ENCODE measurements at places on chromosomes 2 and 18.

- H3K27ac ChIP-seq = no peak overlapping the region
- H3K27me3 ChIP-seq = no peaks in the 10 kb centered on the region
- H3K4me3 ChIP-seq = no peak overlapping the region
- H3K36me3 ChIP-seq = no peaks in the 10 kb centered on the region
Observed at GRCh38 chr18:24530630-24531111, 70.2 kb downstream of the HRH4 start.

- no peaks in the 10 kb centered on the region for H3K27me3 ChIP-seq
- H3K27ac ChIP-seq = no peak overlapping the region
- H3K4me1 ChIP-seq = no peaks in the 10 kb centered on the region
- no peak overlapping the region for H3K4me3 ChIP-seq
- no peak for DNase-seq
Observed at GRCh38 chr2:98013407-98014042, 17.8 kb upstream of the TMEM131 start.

GRCh38 chr18:36329684-36330434, 32.3 kb downstream of the FHOD3 start:
- no peaks in the 10 kb centered on the region for H3K4me1 ChIP-seq
- no peak overlapping the region for H3K4me3 ChIP-seq
- no peak overlapping the region for H3K27ac ChIP-seq
- H3K36me3 ChIP-seq = no peaks in the 10 kb centered on the region
- no peak for DNase-seq
- no peaks in the 10 kb centered on the region for H3K27me3 ChIP-seq

DNA sequence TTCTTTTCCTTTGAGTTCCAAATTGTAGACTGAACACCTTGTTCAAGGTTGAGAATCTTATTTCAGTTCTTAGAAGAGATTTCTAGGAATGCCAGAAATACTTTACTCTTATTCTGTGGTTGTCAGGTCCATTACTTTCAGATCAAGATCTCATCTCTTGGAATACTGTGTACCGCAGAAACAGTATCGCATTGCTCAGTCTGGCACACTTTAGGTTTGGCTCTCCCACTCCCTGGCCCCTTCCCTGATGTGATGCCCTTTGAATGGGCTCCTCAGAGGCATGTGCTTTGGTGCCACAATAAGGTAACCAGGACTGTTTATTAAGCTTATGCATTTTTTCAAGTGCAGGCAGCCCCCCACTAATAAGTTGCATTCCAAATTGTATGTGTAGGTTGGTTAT, 244.7 kb upstream of the FOSL2 start:
- no peaks in the 10 kb centered on the region for H3K36me3 ChIP-seq
- no peak for DNase-seq
- no peaks in the 10 kb centered on the region for H3K27me3 ChIP-seq
- H3K4me1 ChIP-seq = no peaks in the 10 kb centered on the region
- no peak overlapping the region for H3K27ac ChIP-seq

- no peak overlapping the region for H3K27ac ChIP-seq
- no peak for DNase-seq
- peaks cover 6% of the 10 kb centered on the region for H3K4me1 ChIP-seq
- no peaks in the 10 kb centered on the region for H3K27me3 ChIP-seq
Observed at GRCh38 chr18:63997606-63998005, 27.7 kb downstream of the SERPINB8 start.

GRCh38 chr18:23068011-23068410, 67.3 kb upstream of the CABLES1 start:
- H3K36me3 ChIP-seq = no peaks in the 10 kb centered on the region
- H3K4me1 ChIP-seq = no peaks in the 10 kb centered on the region
- DNase-seq = no peak

DNA sequence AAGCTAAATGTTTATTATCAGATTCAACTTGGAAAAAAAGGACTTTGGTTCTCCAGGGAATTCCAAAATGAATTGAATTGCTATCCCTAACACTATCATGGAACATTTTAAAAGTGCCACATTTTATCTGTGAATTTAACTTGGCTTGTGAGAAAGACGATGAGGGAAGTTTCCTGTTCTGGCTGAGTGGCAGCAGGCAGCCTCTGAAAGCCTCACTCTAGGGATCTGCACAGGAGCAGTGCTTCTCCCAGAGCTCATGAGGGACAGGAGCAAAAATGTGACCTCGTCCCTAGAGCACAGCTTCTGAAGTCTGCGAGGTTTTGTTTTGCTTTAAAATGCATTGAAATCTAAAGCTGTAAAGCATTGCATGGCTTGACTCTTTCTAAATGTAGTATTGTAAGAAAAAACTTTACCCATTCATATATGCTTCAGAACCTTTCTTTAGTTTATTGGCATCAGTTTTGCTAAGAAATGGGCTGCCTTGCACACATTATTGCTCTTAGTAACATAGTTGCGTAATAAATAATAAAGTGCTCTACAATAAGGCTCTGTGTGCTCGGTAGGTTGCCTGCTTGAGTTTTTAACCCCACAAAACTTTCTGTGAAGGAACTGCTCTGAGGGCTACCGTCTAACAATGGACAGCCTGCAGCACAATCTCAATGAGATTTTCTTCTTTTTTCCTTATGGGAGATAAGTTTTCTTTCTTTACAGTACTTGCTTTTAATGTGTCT, 136.2 kb upstream of the CDCA7 start:
- no peak for DNase-seq
- no peak overlapping the region for H3K27ac ChIP-seq
- H3K4me1 ChIP-seq = no peaks in the 10 kb centered on the region
- no peak overlapping the region for H3K4me3 ChIP-seq
- no peaks in the 10 kb centered on the region for H3K36me3 ChIP-seq
- H3K27me3 ChIP-seq = no peaks in the 10 kb centered on the region

DNA sequence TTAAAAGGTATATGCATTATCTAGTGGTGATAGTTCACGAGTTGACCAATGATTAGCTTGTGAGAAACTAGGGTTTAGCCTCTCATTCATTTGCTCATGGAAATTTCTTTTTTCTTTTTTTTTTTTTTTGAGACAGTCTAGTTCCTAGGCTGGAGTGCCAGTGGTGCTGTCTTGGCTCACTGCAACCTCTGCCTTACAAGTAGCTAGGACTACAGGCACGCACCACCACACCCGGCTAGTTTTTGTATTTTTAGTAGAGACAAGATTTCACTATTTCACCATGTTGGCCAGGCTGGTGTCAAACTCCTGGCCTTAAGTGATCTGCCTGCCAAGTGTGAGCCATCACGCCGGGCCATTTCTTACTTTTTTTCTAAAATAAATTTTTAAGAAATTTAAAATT, 14.0 kb downstream of the KDM3A start:
- no peak overlapping the region for H3K4me3 ChIP-seq
- H3K27ac ChIP-seq = no peak overlapping the region
- no peaks in the 10 kb centered on the region for H3K27me3 ChIP-seq
- no peak for DNase-seq

- no peak overlapping the region for H3K27ac ChIP-seq
- no peak overlapping the region for H3K4me3 ChIP-seq
- H3K36me3 ChIP-seq = no peaks in the 10 kb centered on the region
- DNase-seq = no peak
- no peaks in the 10 kb centered on the region for H3K4me1 ChIP-seq
Observed at GRCh38 chr2:208093128-208093527, 31.2 kb downstream of the CRYGD start.

GRCh38 chr2:69100220-69100723, 87.3 kb downstream of the ANTXR1 start:
- H3K27ac ChIP-seq = no peak overlapping the region
- no peak for DNase-seq
- no peaks in the 10 kb centered on the region for H3K36me3 ChIP-seq
- no peak overlapping the region for H3K4me3 ChIP-seq
- H3K27me3 ChIP-seq = no peaks in the 10 kb centered on the region
